CD14-positive monocyte (primary cell): ENCODE measurements at places on chromosomes 5 and 9. TPM values are rescaled to one million over a fixed set of nuclear protein-coding genes. Genes with fewer than 3 reads are reported as not detected.
A peak's percentile ranks its signal among the peaks of the same experiment; 100 is the strongest.

- no peaks in the 10 kb centered on the region for H3K36me3 ChIP-seq
- H3K27me3 ChIP-seq: no peaks in the 10 kb centered on the region
- no peak overlapping the region for H3K4me3 ChIP-seq
- DNase-seq: no peak
- H3K4me1 ChIP-seq: no peaks in the 10 kb centered on the region
These were observed 179.1 kb downstream of the GOLPH3 start for GRCh38 chr5:31995006-31995405.

- H3K36me3 ChIP-seq: no peaks in the 10 kb centered on the region
- no peak overlapping the region for H3K4me3 ChIP-seq
- no peaks in the 10 kb centered on the region for H3K4me1 ChIP-seq
- no peak for DNase-seq
- no peak overlapping the region for H3K27ac ChIP-seq
- H3K27me3 ChIP-seq: no peaks in the 10 kb centered on the region
These were observed 292.9 kb upstream of the MSX2 start for GRCh38 chr5:174431504-174431903.

- peak overlapping the region; percentile 92 for H3K4me3 ChIP-seq
- peaks cover 57% of the 10 kb centered on the region for H3K4me1 ChIP-seq
- peaks cover 24% of the 10 kb centered on the region for H3K36me3 ChIP-seq
- peak overlapping the region; percentile 96 for H3K27ac ChIP-seq
These were observed 17.6 kb upstream of the NDST1 start for GRCh38 chr5:150490296-150490669.

DNA sequence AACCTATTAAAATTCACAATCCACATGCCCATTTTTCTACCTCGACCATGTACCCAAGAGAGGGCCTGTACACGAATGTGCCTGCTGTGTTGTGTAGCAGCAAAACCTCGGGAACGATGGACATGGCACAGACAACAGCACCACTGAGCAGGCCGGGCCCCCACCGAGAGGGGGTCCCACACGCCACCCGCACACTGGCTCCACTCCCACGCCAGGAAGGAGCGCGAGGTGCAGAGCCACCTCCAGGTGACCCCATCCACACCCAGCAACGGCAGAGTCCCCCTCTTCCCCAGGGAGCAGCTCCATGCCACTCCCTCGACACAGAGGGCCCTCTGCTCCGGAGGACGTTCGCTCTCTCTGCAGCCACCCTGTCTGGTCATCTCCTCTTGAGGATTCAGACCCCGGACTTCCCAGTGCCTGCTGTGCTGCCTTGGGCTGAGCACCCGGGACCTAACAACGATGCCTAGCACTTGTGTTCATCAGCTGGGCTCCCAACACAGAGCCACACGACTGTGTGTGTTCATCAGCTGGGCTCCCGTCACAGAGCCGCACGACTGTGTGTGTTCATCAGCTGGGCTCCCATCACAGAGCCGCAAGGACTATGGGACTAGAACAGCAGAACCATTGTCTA is 25.3 kb upstream of the ADAMTS2 start:
- DNase-seq: no peak
- no peaks in the 10 kb centered on the region for H3K27me3 ChIP-seq
- H3K4me1 ChIP-seq: no peaks in the 10 kb centered on the region
- H3K27ac ChIP-seq: no peak overlapping the region

Gene SPARC
- polyA plus RNA-seq: 10.7 TPM

Gene EGR1
- polyA plus RNA-seq: 8.4 TPM

- H3K4me3 ChIP-seq: peak overlapping the region; percentile 8
- peaks cover 26% of the 10 kb centered on the region for H3K4me1 ChIP-seq
- DNase-seq: peak; percentile 43
These were observed 13.8 kb upstream of the ANXA1 start for GRCh38 chr9:73137914-73138313.
